ENCODE measurements at places on chromosomes 3 and 15.

- no peak for DNase-seq
Observed at GRCh38 chr15:32716915-32717425, 834 bp upstream of the GREM1 start.

- DNase-seq: no peak
Observed at GRCh38 chr3:126533506-126533905, 9.6 kb downstream of the CHST13 start.

GRCh38 chr3:130266817-130267216, 78.7 kb upstream of the COL6A5 start:
- DNase-seq: no peak

DNA sequence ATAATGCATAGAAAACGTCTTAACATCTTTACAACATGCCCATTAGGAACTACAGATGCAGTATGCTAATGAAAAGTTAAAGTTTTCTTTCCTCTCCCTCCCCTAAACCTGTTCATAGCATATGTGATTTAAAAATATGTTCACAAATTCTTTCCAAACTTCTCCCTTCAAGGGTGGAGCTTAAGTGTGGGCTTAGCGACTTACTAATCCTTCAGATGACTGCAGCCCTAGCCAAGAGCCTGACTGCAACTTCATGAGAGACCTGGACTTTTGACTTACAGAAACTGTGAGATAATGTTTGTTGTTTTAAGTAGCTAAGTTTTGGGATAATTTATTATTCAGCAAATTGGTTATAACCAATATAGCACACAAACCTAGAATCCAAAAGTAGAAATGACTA, 22.0 kb upstream of the ANXA2 start:
- DNase-seq: no peak

DNA sequence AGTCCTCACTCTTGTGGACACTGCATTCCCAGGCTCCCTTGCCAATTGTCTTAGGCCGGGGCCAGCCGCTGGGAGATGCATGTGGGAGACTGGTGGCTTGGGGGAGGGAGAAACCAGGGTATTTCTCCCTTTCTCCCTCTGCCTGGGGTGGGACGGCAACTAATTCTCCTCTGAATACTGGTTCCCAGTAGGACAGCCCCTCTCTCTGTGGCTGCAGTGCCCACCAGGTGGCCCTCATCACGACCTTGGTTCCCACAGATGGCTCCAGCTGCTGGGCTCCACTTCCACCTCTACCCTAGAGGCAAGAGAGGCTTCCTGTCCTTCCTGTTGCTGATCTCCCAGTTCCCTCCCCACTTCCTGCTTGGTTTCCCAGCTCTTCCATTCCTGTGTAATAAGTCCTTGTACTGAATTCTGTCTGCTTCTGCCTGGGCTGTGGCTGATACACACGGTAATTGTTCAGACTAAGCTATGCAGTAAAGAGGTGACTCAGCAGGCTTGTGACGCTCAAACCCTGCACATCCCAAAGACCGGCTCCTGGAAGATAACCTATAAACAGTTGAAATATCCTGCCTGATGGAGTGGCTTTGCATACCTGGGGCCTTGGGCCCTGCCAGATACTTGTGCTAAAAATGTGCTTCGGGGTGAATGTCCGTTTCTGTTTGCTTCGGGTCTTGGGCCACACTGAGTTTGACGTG, 20.4 kb upstream of the COPG1 start:
- DNase-seq: no peak

- DNase-seq: peak; percentile 15
Observed at GRCh38 chr3:196563721-196564225, 4.6 kb downstream of the WDR53 start.

GRCh38 chr3:57006179-57006657, 54.2 kb upstream of the SPATA12 start:
- no peak for DNase-seq

DNA sequence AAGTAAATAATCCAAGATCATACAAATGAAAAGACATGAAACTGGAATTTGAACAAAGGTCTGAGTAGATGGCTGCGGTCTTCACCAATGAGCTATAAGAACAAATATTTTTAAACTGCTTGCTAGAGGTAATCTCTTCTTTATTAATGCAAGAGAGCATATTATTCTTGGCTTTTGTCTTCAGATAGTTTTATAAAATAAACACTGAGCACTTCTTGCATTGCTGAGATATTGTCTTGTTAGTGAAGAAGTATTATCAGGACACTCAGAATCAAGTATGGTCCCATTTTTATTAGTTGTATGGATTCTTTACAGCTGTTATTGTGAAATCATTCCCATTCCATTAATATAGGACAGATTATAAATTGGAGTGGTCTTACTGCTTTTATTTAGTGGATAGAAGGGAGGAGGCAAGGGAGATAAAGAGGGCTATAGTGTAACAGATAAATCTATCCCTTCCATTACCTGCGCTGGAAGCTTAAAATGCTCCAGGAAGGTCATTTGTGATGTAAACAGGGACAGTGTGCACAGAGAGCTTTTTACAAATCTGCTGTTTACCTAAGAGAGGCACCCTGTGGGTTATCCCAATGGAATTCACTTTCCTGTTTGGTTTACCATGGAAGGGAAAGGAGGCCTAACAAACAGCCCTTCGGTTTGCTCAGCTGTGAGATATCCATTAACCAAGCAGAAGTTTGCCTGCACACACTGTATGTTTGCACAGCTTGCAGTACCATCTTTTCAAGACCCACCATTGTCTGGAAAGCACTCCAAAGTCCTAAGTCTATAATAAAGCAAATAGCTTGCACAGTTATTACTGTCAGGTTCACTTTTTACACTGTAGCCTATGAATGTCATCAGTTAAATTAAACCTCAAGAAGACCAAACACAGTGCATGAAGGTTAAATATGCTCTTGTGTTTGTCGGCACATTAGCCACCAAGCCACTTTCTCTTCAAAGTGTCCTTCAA, 347.7 kb upstream of the TGFBR2 start:
- DNase-seq: no peak

DNA sequence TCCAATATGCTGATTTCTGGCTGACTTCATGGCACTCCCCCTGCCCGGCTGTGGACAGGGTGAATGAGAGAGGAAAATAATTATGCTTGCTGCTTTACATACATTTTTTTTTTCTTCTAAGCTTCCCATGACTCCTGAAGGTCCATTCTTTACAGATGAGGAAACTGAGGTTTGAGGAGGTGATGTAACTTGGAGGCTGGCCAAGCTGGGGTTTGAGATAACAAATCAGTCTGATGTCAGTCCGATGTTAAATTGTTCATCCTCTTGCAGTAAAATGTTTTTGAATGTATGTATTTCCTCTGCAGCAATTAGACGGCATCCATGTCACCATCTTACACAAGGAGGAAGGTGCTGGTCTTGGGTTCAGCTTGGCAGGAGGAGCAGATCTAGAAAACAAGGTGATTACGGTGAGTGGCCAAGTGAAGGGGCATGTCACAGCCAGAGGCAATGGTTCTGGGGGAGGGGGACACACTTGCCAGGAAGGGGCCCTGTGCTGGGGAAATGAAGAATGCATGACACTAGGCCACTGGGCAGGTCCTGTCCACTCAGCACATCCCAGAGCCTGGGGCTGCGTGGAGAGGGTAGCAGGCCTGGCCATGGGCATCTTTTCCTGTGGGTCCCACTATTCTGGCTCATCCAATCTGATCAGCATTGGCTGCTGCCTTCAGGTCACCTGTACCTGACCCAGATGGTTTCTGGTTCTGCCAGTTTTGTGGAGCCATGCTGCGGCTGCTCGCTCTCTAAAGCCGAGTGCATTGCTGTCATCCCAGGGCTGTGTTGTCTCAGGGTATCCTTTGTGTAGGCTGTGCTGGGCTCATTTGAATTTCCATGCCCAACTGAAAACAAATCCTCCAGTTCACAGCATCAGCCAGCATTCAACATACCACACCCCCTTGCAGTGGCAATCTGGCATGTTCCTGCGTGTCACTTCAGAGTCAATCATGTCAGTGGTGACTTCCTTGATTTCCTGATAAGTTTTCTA, 20.4 kb downstream of the STARD5 start:
- DNase-seq: no peak

GRCh38 chr3:194986208-194987043, 284.5 kb downstream of the XXYLT1 start:
- DNase-seq: no peak

- no peak for DNase-seq
Observed at GRCh38 chr3:169082076-169082475, 581.4 kb downstream of the MECOM start.

- DNase-seq: no peak
Observed at GRCh38 chr3:126200534-126200933, 20.1 kb upstream of the ALDH1L1 start.

DNA sequence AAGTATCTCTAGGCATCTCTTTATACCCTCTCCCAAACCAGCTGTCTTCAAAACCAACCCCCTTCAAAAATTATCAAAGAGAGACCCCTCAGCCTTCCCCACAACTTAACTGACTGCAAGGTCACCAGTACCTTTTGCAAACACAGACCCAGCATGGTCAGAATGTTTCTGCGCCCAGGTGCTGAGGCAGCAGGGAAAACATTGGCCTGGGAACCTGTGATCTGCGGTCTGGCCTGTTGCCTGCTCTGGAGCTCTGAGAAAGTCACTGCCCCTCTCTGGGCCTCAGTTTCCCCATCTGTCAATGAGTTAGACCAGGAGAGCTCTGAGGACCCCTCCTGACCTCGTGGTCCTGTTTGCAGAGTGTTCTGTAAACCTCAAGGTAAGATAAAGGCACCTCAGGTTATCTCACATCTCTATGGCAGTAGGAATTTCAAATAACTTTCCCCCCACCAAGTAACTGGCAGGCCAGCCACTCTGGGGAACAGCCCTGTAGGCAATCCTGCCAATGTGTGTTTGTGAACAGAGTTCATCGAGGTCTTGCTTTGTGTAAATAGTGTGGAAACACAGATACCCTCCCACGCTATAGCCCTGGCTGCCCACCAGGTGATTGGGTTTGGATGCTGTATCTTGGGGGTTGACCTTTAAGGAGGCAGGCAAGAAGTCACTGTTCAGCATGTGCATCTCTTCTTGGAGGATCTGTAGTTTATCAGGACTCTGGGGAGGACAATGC, 50.0 kb upstream of the SMAD6 start:
- DNase-seq: no peak

- DNase-seq: no peak
Observed at GRCh38 chr15:38733331-38733730, 168.7 kb upstream of the RASGRP1 start.

DNA sequence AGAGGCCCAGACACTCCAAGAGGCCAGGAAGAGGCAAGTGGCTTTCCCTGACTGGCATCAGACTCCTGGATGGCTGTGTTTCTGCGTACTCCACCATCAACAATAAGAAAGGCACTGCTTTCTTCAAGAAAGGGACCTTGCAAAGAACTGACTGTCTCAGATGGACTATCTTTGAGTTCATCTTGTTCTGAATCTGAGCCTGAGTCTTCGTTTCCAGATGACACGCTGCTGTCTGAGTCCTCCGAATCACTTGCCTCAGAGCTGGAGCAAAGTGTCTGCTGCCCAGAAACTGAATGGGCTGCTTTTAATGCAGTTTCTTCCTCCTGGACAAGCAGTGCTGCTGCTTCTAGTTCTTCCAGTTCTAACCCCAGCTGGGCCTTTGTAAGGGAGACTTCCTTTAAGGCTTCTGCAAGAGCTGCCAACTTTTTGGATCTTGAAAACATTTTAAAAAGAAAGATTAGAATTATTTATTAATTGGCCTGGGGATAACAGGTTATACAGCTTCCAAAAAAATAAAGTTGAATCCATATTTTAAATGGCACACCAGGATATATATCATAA, 97.8 kb downstream of the SHQ1 start:
- no peak for DNase-seq

DNA sequence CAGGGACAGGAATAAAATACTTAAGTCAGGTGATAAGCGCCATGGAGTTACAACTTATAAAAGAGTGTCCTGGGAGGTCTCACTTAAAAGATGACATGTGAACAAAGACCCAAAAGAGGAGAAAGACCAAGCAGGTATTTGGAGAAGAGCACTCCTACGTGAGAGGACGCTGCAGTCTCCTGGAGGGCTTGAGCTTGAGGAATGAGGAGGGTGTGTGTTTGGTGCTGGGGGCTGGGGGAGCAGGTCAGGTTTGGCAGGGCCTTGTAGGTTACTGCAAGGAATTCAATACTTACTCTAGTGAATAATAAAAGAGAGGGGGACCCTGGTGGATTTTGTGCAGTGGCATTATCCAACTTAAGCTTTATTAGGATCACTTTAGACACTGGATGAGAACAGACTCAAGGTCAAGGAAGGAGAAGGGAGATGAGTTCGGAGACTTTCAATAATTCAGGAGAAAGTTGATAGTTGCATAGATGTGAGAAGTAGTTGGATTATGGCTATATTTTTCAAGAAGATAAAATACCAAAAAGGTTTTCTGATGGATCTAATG, 32.4 kb downstream of the TNIK start:
- DNase-seq: no peak

GRCh38 chr3:25273582-25274171, 154.4 kb upstream of the RARB start:
- no peak for DNase-seq

DNA sequence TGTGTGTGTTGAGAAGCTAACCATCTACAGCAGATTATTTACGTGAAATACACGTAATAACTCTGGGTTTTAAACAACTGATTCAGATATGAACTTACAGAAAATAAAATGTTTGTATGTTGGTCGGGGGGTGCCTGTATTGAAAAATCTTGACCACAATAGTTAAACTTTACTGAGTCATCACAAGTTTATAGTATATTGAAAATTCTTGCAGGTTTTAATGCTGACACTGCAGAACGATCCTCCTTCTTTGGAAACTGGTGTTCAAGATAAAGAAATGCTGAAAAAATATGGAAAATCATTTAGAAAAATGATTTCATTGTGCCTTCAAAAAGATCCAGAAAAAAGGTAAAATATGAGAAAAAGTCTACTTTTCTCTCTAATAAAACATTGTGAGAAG, 41.3 kb upstream of the SLC22A13 start:
- DNase-seq: no peak

GRCh38 chr3:186444974-186445373, 82.9 kb upstream of the DGKG start:
- no peak for DNase-seq

- DNase-seq: no peak
Observed at GRCh38 chr3:30567139-30567753, 39.2 kb upstream of the TGFBR2 start.

- DNase-seq: no peak
Observed at GRCh38 chr3:8506571-8507061, 5.0 kb downstream of the LMCD1 start.

GRCh38 chr3:74756674-74757073, 142.2 kb upstream of the CNTN3 start:
- DNase-seq: no peak

GRCh38 chr3:78338405-78338804, 1298.5 kb downstream of the ROBO2 start:
- DNase-seq: no peak

DNA sequence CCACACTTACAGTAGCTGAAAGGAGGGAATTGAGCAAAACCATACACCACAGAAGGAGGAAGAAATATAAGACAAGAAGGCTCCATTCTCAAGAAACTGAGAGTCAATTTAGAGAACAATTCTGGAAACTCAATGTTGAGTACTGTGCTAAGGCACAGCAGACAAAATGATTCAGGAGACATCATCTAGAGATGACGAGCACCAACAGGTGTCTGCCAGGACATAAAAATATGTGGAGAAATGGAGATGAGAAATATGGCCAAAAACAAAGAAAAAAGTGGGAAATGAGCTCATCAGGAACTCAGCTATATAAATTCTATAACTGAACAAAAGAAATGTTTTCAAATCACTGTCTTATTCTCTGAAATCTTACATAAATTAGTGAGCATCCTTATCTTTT, 343.7 kb downstream of the ERC2 start:
- no peak for DNase-seq

All from T-helper 17 cell (primary cell).